ENCODE measurements at places on chromosomes 7 and 10.

GRCh38 chr7:12258074-12258473 lies 47.0 kb downstream of the TMEM106B start:
- DNase-seq: no peak

DNA sequence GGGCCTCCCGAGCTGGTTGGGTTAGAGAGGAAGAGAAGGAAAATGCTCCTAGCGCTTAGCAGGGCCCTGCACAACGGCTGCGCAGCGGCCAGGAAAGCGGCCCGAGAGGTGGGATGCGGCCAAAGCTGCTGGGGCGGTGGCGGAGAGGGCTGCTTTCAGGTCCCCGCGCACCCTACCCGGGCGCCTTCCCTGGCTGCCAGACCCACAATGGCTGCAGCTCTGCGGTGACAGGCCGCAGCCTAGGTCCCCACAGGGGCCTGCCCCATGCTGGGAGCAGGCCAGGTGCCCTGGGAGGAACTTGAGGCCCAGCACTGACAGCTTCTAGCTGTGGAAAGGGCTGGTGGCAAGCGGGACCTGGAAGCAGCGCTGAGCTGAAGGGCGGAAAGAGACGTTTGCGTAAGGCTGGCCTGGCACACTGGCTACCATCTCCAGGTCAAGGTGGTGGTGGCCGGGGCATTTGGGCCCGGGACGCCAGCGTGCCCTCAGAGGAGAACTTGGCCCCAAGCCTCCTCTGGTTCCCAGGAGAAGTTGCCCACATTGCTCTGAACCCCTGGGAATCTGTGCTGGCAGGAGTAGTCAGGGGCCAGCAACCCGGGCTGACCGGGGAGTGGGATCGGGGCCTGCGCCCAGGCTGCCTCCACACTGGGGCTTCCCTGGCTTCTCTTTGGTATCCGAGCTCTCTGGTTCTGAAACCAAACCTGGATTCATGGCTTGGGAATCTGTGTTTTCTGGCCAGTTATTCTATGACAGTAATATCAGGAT lies 72.9 kb upstream of the ZNF804B start:
- DNase-seq: no peak

DNA sequence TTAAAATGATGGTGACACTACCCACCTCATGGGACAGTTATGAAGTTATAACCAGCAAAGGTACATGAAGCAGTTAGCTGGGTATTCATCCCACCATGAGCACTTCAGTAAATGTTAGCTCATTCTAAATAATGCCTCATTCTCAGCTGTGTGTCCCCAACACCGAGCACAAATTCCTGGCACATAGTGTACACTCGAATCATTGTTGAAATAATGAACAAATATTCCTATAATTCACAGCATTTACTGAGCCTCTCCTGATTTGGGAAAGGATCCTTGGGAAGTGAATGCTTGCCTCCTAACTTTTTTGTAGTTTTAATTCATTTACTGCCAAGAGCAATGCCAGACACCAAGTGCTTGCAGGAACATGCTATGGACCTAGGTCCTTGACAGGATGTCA lies 235.2 kb downstream of the DGKI start:
- no peak for DNase-seq

- DNase-seq: no peak
Observed at GRCh38 chr7:148289630-148290029, 300.9 kb upstream of the C7orf33 start.

DNA sequence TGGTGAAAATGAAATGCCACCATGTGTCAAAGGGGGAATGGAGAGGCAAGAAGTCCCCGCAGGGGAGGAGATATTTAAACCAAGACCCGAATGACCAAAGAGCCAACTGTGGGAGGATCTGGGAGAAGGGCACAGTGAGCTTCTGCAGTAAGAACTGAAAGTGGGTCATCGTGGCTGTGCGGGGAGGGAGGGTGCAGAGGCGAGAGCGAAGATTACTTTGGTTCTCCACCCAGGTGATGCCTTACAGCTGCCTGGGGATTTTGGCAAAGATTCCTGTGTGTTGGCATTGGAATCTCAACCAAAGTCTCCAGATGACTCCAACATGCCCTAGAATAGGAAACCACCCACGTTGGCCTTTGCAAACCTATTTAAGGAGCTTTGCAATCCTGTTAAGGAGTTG lies 44.2 kb upstream of the ADAM12 start:
- no peak for DNase-seq
